ENCODE measurements at places on chromosomes 5 and 9.

DNA sequence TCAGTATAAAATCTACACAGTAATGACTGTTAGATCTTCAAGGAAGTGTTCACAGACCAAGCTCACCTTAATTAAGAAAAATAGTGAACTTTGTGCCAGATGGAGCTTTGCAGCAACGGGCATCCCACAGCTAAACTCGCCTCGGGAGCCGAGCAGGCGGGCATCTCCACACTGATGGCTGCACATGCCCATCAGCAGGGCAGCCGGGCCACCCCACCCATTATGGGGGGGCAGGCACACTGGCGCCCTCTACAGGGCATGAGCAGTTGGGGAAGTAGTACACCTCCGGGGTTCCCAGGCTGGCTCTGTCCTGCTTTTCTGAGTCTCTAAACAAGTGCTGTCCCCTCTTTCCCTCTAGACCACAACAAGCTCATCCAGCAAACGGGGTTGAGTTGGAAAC lies 21.6 kb downstream of the ANKS6 start:
- no peak for DNase-seq

DNA sequence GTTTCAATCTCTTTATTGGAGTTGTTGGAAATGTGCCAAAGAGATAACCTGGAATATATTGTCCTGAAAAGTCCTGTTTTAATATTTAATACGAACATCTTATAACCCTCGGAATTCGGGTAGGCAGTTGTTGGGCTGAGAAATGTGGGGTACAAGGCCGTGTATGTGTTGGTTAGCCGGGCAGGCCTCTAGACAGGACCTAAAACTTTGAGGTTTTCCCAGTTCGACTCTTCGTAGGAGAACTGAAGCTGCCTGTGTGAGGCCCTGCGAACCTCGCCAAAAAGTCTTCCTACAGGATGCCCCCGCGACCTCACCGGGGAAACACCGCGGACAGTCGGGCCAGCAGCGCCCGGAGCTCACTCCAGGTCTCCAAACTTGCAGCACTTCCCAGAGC lies 583 bp upstream of the TJP2 start:
- no peak for DNase-seq

GRCh38 chr9:130150779-130151382 lies 21.3 kb upstream of the NCS1 start:
- DNase-seq, result no peak

DNA sequence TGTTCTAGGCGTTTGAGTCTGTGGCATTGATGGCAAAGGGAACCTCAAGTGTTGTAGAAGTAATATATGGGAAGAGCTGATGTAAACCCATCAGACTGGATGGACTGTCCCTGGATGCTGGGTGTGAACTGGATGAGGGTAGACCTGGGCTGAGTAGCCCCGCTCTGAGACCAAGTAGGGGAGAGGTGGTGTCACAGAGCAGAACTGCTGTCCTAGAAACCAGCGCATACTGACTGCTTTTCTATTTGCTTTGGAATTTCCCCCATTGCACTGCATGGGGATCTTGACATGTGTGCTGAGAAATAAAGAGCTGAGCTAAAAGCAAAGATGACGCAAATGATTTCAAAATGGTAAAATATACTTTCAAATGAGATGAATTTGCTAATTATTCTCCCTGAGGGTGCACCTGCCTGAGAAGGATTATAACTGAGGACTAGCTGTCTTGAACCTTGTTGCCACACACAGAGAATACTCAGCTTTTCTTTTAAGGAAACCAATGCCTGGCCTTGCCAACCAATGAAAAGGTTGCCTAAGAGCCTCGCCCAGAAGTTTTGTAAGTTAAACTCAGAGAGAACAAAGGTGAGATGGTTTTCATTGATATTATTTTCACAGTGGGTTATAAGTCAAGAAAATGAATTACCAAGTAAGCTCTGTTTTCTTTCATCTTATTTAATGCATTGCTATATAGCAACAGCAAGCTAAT lies 44.8 kb downstream of the NIM1K start:
- DNase-seq, result no peak

All from stimulated activated CD8-positive, alpha-beta memory T cell treated with anti-CD3 and anti-CD28 coated beads, Interleukin-4, amount 100 ng/mL, for 1 hour (primary cell).